NCI-H2081 (cell line): ENCODE measurements at places on chromosomes 13 and 19.

DNA sequence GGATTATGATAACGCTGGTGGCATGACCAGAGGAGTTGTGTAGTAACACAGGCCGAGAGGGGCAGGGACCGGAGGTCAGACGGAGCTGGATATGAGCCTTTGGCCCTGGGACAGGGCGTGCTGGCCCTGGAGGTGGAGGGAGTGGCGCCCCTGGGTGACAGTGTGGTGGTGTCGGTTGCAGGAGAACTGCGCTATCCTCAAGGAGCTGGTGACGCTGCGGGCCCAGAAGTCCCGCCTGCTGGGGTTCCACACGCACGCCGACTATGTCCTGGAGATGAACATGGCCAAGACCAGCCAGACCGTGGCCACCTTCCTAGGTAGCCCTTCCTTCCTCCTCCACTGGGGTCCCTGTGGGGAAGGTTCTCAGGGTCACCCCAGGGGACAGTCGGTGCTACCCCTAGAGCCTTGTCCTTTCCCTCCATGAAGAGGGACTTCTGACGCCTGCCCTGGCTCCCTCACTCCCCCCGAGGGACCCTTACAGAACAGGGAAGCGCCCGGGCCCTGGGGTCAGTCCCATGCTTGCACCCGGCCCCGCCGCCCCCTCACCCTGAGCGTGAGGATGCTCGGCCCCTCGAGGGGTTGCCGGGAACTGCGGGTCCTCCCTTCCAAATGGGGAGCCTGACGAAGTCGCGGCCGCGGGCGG is 12.8 kb upstream of the ZNF554 start:
- DNase-seq: no peak

DNA sequence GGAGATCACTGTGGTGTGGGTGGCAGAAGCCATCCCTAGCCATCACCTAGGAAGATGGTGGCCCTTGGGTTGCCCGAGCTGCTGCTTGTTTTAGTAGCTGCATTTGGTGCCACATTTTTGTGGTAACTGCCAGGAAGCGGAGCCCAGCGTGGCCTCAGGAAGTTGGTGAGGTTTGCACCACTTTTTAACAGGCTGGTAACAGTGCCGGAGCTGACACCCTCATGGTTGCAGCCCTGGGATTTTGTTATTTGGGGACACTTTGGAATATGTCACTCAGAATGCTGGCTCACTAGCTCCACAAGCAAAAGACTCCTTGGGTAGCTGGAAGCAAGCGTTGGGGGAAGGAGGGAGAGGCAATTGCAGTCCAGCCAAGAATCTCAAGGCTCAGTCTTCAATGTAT is 22.1 kb downstream of the ACTN4 start:
- no peak for DNase-seq

DNA sequence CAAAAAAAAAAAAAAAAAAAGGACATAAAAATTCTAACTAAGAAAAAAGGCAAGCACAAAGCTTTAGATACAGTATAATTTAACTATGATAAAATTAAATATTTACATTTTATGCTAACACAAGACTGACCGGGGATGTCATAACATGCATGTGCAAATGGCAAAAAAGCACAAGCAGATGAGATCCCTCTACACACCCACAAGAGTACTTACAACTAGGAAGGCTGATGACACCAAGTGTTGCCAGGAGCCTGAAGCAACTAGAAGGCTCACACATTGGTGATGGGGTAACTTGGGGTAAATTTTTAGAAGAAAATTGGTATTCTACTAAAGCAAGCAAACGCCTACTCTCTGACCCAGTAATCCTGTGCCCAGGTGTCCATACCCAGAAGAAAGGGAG is 6.7 kb downstream of the PCID2 start:
- DNase-seq: no peak

GRCh38 chr13:100521851-100522617 is 66.6 kb downstream of the GGACT start:
- peak; percentile 79 for DNase-seq

GRCh38 chr13:67052550-67053490 is 177.3 kb downstream of the PCDH9 start:
- no peak for DNase-seq

DNA sequence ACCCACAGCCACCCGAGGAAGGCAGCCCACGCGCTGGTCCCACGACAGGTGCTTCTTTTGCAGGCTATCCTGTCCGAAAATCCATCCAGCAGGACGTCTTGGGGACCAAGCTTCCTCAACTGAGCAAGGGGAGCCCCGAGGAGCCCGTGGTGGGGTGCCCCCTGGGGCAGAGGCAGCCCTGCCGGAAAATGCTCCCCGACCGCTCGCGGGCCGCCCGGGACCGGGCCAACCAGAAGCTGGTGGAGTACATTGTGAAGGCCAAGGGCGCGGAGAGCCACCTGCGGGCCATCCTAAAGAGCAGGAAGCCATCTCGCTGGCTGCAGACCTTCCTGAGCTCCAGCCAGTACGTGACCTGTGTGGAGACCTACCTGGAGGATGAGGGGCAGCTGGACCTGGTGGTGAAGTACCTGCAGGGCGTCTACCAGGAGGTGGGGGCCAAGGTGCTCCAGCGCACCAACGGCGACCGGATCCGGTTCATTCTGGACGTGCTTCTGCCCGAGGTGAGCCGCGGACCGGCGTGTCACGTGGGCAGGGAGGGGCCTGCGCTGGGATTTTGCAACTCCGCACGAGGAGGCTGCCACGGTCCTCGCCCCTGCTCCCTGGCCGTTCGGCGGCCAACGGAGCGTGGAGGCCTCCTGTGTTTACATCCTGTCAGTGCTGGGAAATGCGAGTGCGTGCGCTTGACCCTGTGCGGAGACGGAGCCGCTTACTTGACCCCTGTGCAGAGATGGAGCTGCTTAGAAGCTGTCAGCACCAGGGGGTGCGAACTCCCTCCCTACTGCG is 12.9 kb upstream of the NDUFS7 start:
- DNase-seq: no peak

DNA sequence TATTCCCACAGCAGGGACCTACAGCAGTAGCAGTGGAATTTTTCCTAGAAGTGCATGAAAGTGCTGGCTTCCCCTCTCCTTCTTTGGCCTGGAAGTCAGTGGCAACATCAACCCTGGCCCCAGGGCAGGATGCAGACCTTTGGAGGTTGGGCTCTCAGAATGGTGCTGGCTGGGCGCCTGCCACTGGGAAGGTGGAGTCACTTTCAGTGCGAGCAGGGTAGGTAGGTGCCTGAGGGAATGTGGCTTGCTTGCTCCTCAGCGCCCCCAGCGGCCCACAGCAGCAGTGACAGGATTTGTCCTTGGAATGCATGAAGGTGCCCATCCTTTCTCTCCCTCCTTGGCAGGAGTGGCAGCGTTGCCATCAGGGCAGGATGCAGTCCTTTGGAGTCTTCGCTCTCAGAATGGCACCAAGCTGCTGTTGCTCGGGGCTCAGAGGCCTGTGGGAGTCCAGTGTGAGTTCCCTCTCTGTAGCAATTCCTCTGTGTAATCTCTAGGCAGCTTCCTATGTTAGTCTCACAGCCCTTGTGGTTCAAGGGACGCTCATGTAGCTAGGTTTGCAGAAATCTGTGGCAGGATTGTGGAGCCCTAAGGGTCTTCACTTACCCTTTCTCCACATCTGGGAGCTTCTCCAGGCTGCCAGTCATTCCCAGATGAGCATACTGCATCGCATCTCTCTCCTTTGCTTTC is 354.4 kb upstream of the DACH1 start:
- DNase-seq: peak; percentile 4
